Heart left ventricle (tissue), 16 donors: ENCODE measurements at places on chromosomes 5 and 9.
A peak's percentile ranks its signal among the peaks of the same experiment; 100 is the strongest.

- H3K27me3 ChIP-seq, result no peaks in the 10 kb centered on the region
- H3K27ac ChIP-seq, result no peak overlapping the region
- no peak for DNase-seq
- H3K4me1 ChIP-seq, result peaks cover 5% of the 10 kb centered on the region
- H3K36me3 ChIP-seq, result no peaks in the 10 kb centered on the region
Observed at GRCh38 chr9:89674667-89675057, 69.8 kb downstream of the GADD45G start.

DNA sequence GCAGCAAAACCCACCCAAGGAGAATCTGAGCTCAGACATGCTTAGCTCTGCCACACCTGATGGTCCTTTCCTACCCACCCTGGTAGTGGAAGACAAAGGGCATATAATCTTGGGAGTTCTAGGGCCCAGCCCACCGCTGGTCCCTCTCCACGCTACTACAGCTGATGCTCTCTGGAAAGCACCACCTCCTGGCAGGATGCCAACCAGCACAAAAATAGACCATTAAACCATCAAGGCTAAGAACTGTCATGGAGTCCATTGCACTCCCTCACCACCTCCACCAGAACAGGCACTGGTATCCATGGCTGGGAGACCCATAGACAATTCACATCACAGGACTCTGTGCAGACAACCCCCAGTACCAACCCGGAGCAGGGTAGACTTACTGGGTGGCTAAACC is 111.0 kb upstream of the IL7R start:
- H3K27me3 ChIP-seq, result no peaks in the 10 kb centered on the region
- H3K4me1 ChIP-seq, result no peaks in the 10 kb centered on the region
- H3K36me3 ChIP-seq, result no peaks in the 10 kb centered on the region
- H3K4me3 ChIP-seq, result no peak overlapping the region

- no peaks in the 10 kb centered on the region for H3K36me3 ChIP-seq
- no peak overlapping the region for H3K27ac ChIP-seq
- no peaks in the 10 kb centered on the region for H3K27me3 ChIP-seq
- no peak overlapping the region for H3K4me3 ChIP-seq
- H3K4me1 ChIP-seq, result no peaks in the 10 kb centered on the region
Observed at GRCh38 chr5:64653766-64654560, 36.3 kb upstream of the SHISAL2B start.

DNA sequence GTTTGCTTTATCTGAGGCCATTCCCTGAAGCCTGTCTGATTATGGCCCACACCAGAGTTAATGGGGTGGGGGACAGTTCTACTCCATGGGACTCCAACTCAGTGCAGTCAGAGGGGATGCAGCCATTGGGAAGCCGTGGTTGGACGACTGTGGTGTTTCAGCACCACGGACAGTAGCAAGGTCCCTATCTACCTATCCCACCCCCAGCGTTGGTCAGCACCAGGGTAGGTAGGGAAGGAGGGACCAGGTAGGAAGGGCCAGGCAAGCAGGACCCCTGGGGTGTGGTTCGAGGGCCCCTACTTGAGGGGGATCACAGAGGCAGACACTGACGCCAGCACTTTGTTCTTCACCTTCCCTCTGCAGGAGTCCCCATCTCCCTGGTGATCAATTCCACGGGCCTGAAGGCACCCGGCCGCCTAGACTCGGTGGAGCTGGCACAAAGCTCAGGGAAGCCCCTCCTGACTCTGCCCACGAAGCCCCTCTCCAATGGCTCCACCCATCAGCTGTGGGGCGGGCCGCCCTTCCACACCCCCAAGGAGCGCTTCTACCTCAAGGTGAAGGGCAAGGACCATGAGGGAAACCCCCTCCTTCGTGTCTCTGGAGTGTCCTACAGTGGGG is 33.2 kb downstream of the HMCN2 start:
- peaks cover 3% of the 10 kb centered on the region for H3K36me3 ChIP-seq
- no peak overlapping the region for H3K4me3 ChIP-seq
- H3K4me1 ChIP-seq, result peaks cover 36% of the 10 kb centered on the region
- no peak overlapping the region for H3K27ac ChIP-seq
- no peaks in the 10 kb centered on the region for H3K27me3 ChIP-seq

- peak overlapping the region; percentile 35 for H3K4me3 ChIP-seq
- no peak overlapping the region for H3K27ac ChIP-seq
- H3K36me3 ChIP-seq, result no peaks in the 10 kb centered on the region
- no peaks in the 10 kb centered on the region for H3K27me3 ChIP-seq
- no peak for DNase-seq
Observed at GRCh38 chr9:94668418-94668927, 29.2 kb upstream of the FBP1 start.

DNA sequence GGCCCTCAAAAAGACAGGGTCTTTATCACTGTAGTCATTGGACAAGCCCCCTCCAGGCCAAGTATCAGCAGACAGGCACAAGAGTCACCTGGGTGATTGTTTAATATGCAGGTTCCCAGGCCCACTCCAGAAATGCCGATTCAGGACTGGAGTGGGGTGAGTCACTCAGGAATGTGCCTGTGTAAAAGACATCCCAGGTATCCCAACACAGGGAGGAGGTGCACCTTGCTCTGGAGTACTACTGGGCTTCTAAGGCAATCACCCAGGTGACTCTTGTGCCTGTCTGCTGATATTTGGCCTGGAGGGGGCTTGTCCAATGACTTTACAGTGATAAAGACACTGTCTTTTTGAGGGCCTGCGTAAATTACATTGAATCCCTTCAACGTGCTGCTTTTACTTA is 40.6 kb downstream of the ACTL7B start:
- peaks cover 15% of the 10 kb centered on the region for H3K4me1 ChIP-seq
- H3K4me3 ChIP-seq, result no peak overlapping the region
- no peak for DNase-seq
- no peak overlapping the region for H3K27ac ChIP-seq

DNA sequence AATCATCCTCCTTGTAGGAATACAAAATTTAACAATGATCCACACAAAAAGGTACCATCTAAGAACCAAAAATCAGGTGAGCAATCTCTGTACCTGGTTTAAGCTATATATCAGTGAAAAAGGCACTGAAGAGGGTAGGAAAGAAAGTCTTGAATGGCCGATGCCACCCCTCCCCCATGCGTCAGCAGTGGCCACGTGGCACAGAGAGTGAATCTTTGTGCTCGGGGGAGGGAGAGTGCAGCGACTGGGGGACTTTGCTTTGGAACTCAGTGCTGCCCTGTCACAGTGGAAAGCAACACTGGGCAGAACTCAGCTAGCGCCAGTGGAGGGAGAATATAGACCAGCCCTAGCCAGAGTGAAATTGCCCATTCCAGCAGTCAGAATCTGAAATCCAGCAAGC is 28.3 kb upstream of the PDE4D start:
- peaks cover 5% of the 10 kb centered on the region for H3K27me3 ChIP-seq
- H3K27ac ChIP-seq, result no peak overlapping the region
- no peaks in the 10 kb centered on the region for H3K36me3 ChIP-seq
- no peaks in the 10 kb centered on the region for H3K4me1 ChIP-seq
- no peak overlapping the region for H3K4me3 ChIP-seq

GRCh38 chr9:23556459-23556858 is 269.6 kb downstream of the ELAVL2 start:
- no peaks in the 10 kb centered on the region for H3K4me1 ChIP-seq
- no peak for DNase-seq
- no peaks in the 10 kb centered on the region for H3K36me3 ChIP-seq
- no peak overlapping the region for H3K27ac ChIP-seq
- H3K4me3 ChIP-seq, result no peak overlapping the region
- H3K27me3 ChIP-seq, result no peaks in the 10 kb centered on the region

- H3K4me1 ChIP-seq, result no peaks in the 10 kb centered on the region
- no peak overlapping the region for H3K27ac ChIP-seq
- no peaks in the 10 kb centered on the region for H3K27me3 ChIP-seq
- no peak overlapping the region for H3K4me3 ChIP-seq
Observed at GRCh38 chr5:143462431-143462830, 58.9 kb upstream of the NR3C1 start.

- peaks cover 5% of the 10 kb centered on the region for H3K4me1 ChIP-seq
- no peaks in the 10 kb centered on the region for H3K36me3 ChIP-seq
- no peak for DNase-seq
- no peak overlapping the region for H3K27ac ChIP-seq
Observed at GRCh38 chr9:8261737-8262136, 462.2 kb upstream of the DMAC1 start.

DNA sequence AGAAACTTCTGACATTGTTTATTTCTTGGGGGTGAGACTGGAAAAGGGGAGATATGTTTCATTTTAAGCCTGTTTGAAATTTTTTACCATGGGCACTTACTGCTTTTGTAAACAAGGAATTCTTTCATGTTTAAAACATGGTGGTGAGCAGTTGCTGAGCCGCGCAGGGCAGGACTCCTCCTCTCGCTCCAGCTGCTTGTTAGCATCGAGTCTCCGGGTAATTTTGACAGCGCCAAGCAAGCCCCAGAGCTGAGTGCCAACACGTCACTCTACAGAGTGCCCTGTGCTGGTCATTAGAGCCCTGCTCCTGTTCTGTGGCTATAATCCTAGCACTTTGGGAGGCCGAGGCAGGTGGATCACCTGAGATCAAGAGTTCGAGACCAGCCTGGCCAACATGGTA is 116.5 kb upstream of the MSX2 start:
- DNase-seq, result no peak
- no peaks in the 10 kb centered on the region for H3K27me3 ChIP-seq
- H3K4me3 ChIP-seq, result no peak overlapping the region
- no peaks in the 10 kb centered on the region for H3K4me1 ChIP-seq
- no peak overlapping the region for H3K27ac ChIP-seq
- H3K36me3 ChIP-seq, result no peaks in the 10 kb centered on the region

- no peaks in the 10 kb centered on the region for H3K36me3 ChIP-seq
- DNase-seq, result no peak
- H3K27ac ChIP-seq, result no peak overlapping the region
- no peaks in the 10 kb centered on the region for H3K27me3 ChIP-seq
- H3K4me3 ChIP-seq, result no peak overlapping the region
Observed at GRCh38 chr9:14987858-14988257, 77.6 kb upstream of the FREM1 start.

GRCh38 chr9:16816011-16816410 is 54.5 kb downstream of the BNC2 start:
- no peaks in the 10 kb centered on the region for H3K27me3 ChIP-seq
- H3K27ac ChIP-seq, result no peak overlapping the region
- H3K36me3 ChIP-seq, result no peaks in the 10 kb centered on the region
- H3K4me3 ChIP-seq, result no peak overlapping the region

DNA sequence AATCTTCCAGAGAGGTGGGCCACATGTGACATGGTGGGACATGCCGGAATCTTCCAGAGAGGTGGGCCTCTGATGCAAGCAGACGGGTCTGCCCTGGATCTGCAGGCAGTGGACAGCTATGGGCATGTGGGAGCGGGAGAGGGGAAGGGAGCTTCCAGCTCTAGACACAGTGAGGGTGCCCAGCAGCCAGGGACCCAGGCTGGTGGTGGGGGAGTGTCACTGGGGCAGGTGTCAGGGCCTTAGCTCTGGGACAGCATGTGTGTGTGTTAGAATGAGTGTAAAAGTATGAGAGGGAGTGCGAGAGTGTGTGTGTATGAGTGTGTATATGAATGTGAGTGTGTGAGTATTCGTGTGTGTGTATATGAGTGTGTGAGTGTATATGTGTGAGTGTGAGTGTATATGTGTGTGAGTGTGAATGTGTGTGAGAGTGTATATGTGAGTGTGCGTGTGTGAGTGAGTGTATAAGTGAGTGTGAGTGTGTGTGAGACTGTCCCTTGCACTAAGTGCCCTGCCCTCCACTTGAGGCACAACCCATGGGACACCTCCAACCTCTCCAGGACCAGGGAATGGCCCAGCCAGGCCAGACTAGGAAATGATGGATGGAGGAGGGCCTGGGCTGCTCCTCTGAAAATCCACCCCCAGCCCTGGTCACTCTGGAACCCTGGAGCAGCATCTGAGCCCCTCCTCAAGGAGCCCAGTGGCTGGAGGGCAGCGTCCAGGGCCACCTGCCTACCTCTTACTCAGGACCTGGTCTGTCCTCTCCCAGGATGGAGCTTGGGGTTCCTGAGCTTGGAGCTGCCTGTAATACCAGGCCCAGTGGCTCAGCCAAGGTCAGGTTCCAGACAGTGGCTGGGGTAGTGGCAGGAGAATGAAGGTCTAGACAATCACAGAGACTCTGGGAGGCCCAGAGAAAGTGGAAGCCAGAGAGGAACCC is 122.2 kb downstream of the C9orf50 start:
- DNase-seq, result no peak
- H3K4me3 ChIP-seq, result peak overlapping the region; percentile 67
- H3K27me3 ChIP-seq, result no peaks in the 10 kb centered on the region
- H3K4me1 ChIP-seq, result peaks cover 63% of the 10 kb centered on the region
- H3K36me3 ChIP-seq, result peaks cover 11% of the 10 kb centered on the region

DNA sequence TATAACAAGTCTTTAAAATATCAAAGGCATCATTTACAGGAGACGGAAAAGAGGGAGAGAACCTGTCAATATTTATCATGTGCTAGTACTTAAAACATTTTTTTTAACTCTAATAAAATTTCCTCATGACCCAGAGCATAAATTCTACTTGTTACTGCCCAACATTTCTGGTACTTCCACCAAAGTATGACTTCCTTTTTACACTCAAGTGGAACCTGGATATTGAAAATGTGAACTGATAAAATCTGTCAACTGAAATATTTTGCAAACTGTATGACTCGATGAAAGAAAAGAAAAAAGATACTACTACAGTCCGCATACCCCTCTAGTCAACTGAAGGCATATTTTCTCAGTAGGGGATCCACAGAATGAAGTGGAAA is 37.1 kb downstream of the FAM13B start:
- no peaks in the 10 kb centered on the region for H3K27me3 ChIP-seq
- no peak overlapping the region for H3K4me3 ChIP-seq
- H3K36me3 ChIP-seq, result no peaks in the 10 kb centered on the region
- H3K4me1 ChIP-seq, result peaks cover 6% of the 10 kb centered on the region
- H3K27ac ChIP-seq, result no peak overlapping the region
- no peak for DNase-seq

GRCh38 chr9:28056006-28056405 is 482.7 kb upstream of the C9orf72 start:
- H3K4me1 ChIP-seq, result no peaks in the 10 kb centered on the region
- no peak overlapping the region for H3K4me3 ChIP-seq
- H3K36me3 ChIP-seq, result no peaks in the 10 kb centered on the region
- H3K27ac ChIP-seq, result no peak overlapping the region
- H3K27me3 ChIP-seq, result no peaks in the 10 kb centered on the region

DNA sequence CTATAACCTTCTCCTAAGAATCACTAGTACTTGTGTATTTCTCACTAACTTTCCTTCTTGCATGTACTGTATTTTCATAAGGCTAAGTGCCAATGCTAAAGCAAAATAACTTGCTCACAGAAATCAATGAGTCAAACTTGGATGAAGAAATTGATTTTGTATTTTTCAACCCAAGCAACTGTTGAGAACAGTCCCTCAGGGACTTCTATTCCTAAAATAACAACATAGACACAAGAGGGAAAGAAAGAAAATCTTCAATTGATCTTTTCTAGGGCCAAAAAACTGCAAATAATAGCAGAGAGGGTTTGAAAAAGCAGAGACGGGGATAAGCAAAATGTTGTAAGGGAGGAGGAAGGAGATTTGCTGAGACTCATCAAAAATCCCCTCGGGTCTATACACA is 69.8 kb downstream of the HABP4 start:
- H3K27me3 ChIP-seq, result no peaks in the 10 kb centered on the region
- no peak overlapping the region for H3K27ac ChIP-seq
- no peak for DNase-seq
- H3K36me3 ChIP-seq, result no peaks in the 10 kb centered on the region

- H3K36me3 ChIP-seq, result no peaks in the 10 kb centered on the region
- DNase-seq, result no peak
- no peaks in the 10 kb centered on the region for H3K27me3 ChIP-seq
- no peak overlapping the region for H3K4me3 ChIP-seq
- no peaks in the 10 kb centered on the region for H3K4me1 ChIP-seq
- H3K27ac ChIP-seq, result no peak overlapping the region
Observed at GRCh38 chr5:130035388-130035787, 131.1 kb downstream of the CHSY3 start.

- H3K36me3 ChIP-seq, result no peaks in the 10 kb centered on the region
- no peaks in the 10 kb centered on the region for H3K27me3 ChIP-seq
- no peak overlapping the region for H3K27ac ChIP-seq
- no peaks in the 10 kb centered on the region for H3K4me1 ChIP-seq
- no peak for DNase-seq
Observed at GRCh38 chr5:138224712-138225111, 11.6 kb upstream of the CDC23 start.
